NCI-H1417 (cell line): ENCODE measurements at places on chromosomes 2 and 18.

DNA sequence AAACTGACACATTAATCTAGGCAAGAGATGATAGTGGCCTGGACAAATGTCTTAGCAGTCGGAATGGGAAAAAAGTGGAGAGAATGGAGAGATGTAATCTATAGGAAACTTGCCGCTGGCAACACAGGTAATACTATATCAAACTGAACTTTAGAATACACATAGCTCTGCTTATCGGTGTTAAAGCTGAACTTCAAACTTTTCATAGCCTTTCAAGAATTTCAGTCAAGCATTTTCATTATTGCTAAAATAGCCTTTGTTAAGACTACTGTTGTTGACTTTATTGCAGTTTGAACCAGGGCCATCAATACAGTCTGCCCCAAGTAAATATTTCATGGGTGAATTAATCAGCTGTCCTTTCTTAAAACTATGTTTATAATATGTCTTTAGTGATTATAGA is 12.9 kb upstream of the CHST9 start:
- no peak for DNase-seq

GRCh38 chr2:64781711-64782390 is 128.1 kb upstream of the SERTAD2 start:
- no peak for DNase-seq

- DNase-seq = peak; percentile 63
Observed at GRCh38 chr2:43218702-43219382, 7.6 kb downstream of the ZFP36L2 start.

GRCh38 chr2:119821266-119821665 is 61.5 kb downstream of the PTPN4 start:
- no peak for DNase-seq

- DNase-seq = no peak
Observed at GRCh38 chr18:35042389-35043071, 1.3 kb downstream of the MAPRE2 start.

DNA sequence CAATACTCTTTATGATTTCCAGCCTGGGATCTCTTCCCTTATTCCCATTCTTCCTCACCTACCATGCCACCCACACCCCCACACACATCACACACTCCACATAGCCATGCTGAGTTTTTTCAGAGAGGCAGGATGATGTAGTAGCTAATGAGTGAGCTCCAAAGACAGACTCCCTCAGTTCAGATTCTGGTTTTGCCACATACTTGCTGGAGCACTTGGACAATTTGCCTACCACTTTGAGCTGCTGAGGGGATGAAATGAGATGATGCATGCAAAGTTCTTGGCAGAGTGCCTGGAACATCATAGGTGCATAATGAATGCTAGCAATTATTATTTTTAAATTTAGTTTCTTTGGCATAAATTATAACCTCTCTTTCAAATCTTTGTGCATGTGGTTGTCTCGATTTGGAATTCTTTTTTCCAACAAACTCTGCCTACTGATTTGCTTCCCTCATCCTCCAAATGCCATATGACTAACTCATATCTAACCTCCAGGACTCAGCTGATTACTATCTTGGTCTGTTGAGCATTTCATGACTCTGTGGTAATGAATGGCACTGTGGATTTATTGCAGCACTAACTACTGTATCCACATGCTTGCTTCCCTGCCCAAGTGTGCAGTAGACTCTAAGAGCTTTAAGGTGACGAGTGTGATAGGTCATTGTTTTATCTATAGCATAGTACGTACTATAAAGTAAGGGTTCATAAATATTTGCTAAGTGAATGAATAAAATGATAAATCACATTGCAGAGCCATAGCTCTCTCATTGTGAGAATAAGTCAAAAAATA is 99.1 kb downstream of the TACR1 start:
- DNase-seq = peak; percentile 61

- DNase-seq = no peak
Observed at GRCh38 chr2:11833601-11834000, 87.2 kb downstream of the LPIN1 start.

DNA sequence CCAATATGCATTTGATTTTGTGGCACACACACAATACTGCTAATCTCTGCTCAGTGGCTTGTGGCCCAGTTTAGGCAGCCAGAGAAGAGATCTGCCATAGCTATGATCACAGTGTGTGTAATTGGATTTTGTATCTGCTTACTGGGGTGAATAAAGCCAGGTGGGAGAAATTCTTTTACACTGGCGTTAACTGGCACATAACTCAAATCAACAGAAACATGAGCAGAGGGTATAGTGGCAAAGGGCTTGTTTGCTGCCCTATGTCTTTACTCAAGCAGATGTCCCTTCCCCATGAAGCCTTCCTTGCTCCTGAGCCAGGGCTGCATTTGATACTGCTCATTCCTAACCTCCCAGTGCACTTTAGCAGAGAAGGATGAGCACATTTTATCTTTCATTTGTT is 28.5 kb downstream of the STON1 start:
- no peak for DNase-seq

DNA sequence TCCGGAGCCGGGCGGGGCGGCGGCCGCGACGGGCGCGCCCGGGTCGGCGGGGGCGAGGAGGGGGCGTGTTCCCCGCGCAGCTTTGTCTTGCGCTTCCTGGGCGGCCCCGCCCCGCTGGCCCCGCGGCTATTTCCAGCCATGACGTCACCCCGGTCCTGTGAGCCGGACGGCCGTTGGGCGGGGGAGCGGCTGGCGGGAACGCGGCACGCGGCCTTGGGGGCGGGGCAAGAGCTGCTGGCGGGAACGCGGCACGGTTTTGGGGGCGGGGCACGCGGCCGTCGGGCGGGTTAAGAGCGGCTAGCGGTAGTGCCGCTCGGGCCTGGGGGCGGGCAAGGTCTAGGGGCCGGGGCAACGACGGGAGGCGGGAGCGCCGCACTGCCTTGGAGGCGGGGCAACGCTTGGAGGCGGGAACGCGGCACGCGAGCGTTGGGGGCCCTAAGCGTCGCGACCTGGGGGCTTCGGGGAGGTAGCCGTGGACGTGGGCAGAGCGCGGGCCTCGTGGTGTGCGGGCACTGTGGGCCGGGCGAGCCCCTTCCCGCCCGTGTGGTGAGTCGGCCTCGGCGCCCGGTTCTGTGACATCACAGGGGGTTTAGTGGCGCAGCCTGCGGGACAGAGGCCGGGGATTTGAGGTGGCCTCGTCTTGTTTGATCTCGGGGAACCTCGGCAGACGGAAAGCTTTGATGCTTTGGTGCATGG is 704 bp downstream of the KLF11 start:
- peak; percentile 98 for DNase-seq

- no peak for DNase-seq
Observed at GRCh38 chr2:135904341-135904989, 28.2 kb upstream of the MCM6 start.

DNA sequence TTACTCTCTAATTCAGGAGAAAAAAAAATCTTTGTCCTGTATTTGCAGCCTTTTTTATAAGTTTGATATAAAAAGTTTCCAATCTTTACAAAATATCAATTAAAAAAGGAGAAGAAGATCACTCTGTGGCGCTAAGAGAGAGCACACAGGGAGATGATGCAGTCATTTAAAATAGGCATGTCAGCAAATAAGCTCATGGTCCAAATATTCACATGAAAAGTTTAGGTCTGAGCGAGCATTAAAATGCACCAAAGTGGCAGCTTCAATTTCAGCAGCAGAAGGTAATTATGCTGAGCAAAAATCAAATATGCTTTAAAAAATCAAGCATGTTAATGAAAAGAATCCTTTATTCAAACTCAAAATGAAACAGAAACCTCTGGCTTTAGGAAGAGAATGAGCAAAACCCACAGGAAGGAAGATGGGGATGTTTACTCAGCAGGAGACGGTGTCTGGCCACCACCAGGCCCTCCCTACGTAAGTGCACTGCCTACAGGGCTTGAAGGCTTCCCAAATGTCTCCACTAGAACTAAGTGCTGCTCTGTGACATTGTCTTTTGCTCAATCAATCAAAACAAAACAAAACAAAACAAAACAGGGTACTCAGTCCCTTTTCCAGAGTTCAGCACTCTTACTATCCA is 120.4 kb downstream of the L3MBTL4 start:
- no peak for DNase-seq

DNA sequence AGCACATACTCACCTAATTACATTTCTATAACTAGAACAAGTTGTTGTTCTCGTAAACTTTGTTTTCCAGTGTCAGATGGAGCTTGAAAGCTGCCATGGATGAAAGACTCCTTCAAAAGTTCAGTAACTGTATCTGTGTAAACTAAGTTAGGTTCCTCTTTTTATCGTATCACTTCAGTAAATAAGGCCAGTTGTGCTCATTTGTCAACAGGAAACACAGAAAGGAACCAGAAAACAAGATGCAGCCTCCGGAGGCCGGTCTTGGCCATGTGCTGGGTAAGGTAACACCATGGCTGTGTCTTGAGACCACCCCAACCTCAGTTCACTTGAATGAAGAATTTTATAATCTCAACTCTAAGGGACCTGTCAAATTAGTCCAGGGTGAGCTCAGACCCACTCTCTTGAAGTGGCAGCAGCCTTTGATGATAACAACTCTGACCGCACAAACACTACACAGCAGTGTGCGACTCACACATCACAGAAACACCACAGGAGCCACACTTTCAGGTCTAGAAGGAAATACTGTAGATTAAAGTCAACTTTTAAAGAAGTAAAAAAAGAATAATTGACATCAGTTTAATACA is 213.8 kb downstream of the AFF3 start:
- no peak for DNase-seq
